ENCODE measurements at places on chromosomes 4 and X. TPM values are rescaled to one million over a fixed set of nuclear protein-coding genes. Genes with fewer than 3 reads are reported as not detected.

The BST1 gene
- total RNA-seq, result 0.80 TPM

The ERAS gene
- not detected for total RNA-seq

DNA sequence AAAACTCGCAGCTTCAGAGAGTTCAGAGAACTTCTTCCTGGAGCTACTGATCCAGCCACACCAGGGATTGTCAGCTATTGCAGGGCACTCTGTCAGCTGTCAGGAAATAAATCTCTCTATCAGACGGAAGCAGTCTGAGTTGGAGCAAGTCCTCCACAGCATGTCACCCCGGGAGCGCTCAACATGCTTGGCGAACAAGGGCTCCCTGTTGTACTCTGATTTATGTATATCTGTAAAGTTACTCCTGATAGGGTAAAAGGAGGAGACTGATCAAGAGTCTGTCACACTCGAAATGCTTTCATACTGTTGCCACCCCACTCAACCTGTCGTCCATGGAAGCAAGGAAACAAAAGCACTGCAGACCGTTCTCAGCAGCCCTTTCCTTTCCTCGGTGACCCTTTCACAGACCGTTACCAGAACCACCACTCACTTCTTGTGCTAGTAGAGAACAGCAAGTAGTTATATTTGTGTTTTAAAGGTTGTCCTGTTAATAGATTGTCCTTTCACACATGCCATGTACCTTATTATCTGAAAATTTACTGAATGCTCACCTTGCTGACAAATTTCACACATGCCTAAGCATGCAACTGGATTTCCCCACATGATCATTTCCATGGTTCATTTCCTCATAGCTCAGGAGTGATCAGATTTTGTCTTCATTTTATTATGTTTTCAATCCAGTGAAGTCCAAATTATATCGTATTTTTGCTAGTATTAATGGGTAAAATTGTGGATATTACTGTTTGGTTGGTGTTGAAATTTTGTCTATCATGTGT is 2108.9 kb upstream of the TENM3 start:
- ATAC-seq, result peak; percentile 82

The ADGRA3 gene
- total RNA-seq, result 6.3 TPM

- no peak for ATAC-seq
These were observed 28.0 kb downstream of the PALLD start for GRCh38 chr4:168524897-168525296.

DNA sequence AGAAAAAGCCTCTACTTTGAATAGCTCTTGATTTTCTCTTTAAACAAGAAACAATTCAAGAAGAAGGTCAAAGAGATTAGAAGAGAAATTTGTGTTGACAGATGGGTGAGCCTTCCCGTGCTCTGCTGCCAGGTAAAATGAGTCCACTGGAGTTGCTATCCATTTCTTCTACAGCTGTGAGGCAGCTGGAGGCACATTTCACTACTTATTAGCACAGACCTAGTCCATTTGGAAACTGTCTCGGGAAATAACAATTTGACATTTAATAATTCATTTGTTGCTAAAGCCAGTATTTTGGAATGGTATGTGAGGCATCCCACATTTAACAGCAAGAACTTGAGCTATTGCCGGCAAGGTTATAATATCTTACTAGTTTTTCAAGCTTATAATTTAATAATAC is 396.8 kb upstream of the GRIA3 start:
- ATAC-seq, result no peak

DNA sequence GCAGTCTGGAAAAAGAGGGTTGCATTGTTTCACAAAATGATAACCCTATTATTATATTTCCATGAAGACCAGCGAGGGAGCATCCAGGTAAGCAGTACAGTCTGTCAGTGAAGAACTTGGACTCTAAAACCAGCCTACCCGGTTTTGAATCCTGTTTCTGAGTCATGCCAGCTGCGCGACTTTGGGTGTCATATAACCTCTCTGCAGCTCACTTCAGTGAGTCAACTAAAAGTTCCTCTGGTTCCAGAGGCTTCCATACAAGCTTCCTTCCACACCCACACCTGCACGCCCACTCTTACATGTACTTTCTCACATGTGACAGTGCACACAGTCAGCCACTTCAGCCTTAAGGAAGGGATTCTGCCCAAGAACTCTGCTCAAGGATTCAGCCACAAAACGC is 49.8 kb upstream of the PRPS2 start:
- peak; percentile 97 for ATAC-seq

GRCh38 chrX:9626379-9626778 is 139.3 kb downstream of the GPR143 start:
- ATAC-seq, result no peak

DNA sequence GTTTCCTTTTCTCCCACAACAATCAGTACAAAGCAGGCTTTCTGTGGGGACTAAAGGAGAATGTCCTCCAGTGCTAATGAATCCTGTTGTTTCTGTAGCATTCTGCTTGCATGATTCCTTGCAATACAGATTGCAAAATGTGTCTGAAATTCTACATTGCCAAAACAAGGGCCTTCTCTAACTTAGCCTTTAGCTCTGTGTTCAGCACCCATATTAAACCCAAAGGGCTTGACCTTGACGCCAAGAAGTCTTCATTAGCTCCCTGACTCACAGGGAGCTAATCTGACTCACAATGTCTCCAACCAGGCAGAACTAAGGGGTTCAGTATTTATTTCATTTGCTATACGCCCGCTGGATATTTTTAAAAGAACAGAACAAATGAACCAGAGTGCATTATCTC is 241.4 kb upstream of the CLNK start:
- no peak for ATAC-seq

Measured in esophagus mucosa (tissue), 1 donor.